ENCODE measurements at places on chromosomes 1 and 21.
A peak's percentile ranks its signal among the peaks of the same experiment; 100 is the strongest.

GRCh38 chr1:145845144-145845513 lies 301 bp upstream of the NUDT17 start:
- DNase-seq, result no peak

DNA sequence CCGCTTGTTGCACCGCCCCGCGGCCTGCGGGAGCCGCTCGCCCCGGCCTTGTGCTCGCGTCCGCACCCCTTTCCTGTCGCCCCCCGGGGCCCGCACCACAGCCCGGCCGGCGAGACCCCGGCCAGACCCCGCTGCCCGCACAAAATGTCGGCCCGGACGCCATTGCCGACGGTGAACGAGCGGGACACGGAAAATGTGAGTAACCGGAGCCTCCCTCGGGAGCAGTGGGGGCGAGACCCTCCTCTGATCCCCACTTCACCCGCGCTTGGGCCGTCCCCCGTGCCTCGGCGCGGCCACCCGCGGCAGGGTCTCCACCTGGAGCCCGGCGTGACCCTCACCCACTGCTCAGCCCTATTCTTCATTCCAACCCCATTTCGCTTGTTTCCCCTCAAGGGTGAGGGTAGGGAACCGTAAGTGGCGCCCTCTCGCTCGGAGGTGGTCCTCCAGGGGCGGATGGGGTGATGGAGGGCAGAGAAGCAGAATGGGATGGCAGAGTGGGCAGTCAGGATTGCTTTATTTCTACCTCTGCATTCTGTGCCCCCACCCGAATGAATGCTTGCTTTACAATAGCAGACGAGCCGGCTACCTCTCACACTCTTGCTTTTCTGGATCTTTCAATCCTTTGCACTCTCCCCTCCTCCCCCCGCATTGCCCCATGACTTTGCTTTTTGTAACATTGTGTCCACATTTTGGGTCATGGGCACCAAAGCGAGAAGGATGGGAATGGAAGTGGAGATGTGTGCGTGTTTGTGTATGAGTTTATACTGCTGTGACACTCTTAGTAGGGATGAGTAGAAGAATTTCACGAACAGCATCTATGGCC lies 954 bp downstream of the MARK1 start:
- DNase-seq, result peak; percentile 13

- no peak for DNase-seq
Observed at GRCh38 chr1:1470626-1471388, 758 bp upstream of the ATAD3B start.

GRCh38 chr1:27966402-27967105 lies 6.8 kb downstream of the XKR8 start:
- DNase-seq, result no peak

DNA sequence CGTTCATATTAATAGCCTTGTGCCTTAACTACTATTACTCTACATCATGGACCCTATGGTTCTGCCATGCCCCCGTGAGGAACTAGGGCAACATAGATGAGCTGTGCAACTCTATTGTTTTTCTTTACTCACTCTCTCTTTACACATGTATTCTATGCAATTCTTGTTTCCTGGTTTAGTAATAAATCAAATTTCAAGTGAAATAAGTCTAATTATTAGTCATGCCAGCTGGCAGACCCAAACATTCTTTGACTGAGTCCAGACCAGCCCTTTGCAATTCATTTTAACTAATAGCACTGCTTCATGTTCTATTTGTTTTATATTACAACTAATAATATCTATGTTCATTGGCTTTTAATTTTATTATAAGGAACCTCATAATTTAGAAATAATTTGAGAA lies 789.3 kb upstream of the ADAMTS5 start:
- no peak for DNase-seq

GRCh38 chr1:177753655-177754054 lies 216.2 kb downstream of the SEC16B start:
- peak; percentile 50 for DNase-seq

DNA sequence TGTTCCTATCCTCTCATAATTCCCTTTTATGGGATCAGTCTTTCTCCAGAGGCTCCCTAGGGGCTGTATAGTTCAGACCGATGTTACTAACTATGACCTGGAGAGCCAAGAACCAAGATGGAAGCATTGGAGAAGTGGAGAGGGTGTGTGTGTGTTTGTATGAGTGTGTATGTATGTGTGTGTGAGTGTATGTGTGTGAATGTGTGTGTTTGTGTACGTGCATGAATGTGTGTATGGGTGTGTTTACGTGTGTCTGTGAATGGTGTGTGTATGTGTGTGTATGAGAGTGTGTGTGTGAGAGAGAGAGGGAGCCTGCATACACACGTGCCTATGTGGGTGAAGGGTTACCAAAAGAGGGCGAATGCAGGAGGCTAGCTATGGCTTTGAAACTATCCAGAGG lies 4.9 kb downstream of the MYBPHL start:
- DNase-seq, result no peak
